ENCODE measurements at places on chromosomes 6 and 20.
A peak's percentile ranks its signal among the peaks of the same experiment; 100 is the strongest.

DNA sequence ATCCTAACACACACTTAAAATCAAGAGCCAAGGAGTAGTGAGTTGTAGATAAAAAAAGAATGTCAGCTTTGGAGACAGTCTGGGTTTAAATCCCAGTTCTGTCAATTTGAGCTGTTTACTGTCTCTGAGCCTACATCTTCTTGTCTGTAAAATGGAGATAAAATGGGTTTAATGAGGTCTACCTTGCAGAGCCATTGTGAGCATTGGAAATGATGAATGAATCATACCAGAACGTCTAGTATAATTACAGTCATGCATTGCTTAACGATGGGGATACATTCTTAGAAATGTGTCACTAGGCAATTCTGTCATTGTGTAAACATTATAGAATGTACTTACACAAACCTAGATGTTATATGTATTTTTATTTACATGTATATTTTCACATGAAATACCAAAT, 17.6 kb upstream of the SGK2 start:
- DNase-seq = no peak

DNA sequence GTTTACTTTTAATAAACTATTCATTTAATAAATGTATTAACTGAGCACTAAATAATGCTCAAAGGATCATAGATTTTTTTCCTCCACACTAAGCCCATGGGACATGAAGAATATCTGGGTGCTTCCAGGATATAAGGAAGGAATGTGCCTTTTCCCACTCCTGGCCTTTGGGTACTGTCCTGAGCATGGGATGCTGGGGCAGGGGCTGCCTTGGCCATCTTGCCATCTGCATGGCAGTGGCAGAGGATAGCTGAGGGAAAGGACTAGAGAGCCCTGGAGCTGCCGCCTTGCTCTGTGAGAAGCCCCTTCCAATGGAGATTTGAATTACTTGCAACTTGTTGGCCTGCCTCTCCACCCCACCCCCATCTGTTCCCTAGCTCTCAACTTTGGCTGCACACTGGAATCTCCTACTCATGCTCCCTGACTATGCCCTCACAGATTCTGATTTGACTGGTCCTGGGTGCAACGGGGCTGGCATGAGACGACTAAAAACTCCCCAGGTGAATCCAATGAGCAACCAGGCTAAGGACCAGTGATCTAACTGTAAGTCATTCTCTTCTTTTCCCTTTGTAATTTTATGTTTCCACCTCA, 15.6 kb downstream of the DDRGK1 start:
- no peak for DNase-seq

DNA sequence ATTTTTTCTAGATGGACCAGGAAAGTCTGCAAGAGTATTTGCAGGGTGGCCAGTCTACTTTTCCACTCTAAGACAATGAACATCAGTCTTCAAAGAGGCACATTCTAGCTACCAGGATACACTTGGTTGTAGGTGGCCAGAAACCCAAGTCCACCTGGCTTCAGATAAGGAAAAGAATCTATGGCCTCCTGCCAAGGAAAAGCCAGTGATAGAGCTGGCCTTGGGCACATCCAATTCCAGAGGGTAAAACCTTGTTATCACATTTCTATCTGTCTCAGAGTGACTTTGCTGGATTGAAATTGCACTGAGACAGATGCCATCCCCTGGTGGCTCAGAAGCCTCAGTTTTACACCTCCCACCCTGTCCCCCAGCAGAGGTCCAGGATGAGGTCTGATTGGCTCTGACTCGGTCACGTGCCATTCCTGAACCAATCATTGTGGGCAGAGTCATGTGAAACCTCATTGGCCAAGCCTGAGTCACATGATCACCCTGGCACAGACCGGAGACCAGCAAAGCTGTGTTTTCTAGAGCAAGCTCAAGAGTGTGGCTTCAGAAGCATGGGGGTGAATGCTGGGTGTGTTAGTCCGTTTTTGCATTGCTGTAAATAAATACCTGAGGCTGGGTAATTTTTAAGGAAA, 497.4 kb upstream of the SULF2 start:
- no peak for DNase-seq

- DNase-seq = peak; percentile 87
Observed at GRCh38 chr20:33686100-33686983, at the start of gene E2F1. Gene E2F1 (minus strand): TSS chr20:33686385. CDS start chr20:33686264, 121 bp downstream.

DNA sequence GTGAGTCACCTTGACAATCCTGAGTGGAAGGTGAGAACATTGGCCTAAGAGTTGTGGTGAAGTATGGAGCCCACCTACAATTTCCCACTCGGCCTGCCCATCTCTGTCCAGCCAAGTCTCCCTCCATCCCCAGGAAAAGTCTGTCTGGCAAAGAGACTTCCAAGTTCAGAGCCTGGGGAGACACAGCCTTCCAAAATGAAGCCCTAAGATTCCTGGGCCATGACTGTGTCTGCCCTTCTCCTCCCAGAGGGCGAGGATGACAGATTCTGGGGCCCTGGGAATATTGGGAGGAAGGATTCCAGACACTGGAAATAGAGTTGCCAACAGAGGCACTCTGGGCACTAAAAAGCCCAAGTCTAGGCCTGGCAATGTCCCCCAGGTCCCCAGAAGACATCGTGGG, 176.8 kb downstream of the NFATC2 start:
- no peak for DNase-seq

- no peak for DNase-seq
Observed at GRCh38 chr6:80316686-80317231, 210.3 kb downstream of the BCKDHB start.

DNA sequence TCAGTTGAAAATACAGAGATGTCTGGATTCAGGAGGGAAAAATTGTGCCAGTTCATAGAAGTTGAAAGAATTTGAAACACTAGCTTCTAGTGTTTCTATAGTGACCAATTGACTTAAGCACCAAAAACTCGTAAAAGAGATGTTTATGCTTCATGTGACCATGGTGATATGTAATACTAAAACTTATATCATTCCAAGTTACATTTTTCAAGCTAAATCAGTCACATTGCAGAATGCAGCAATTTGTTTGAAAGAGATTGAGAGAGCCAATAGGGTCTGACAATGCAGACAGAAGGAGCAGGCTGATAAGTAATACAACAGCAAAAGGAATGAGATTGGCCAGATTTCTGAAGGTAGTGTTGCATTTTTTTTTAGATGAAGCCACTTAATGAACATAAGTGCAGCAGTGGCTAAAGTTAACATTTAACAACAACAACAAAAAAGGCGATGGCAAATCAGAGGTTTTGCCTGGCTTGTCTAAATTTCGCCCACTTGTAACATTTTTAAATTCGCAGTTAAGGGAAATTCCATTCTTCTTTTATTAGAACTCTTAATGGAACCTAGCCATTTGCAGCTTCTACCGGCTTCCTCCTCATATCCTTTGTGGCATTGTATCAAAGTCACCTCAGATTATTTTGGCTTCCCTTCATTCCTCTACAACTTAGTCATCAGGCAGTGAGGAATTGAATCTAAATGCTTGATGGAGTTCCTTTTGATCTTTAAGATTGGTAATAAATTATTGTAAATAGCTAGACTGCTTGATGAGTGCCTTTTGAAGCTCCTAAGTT, 484.0 kb upstream of the SOX4 start:
- no peak for DNase-seq

- DNase-seq = no peak
Observed at GRCh38 chr6:90304308-90304707, 7.7 kb upstream of the BACH2 start.

DNA sequence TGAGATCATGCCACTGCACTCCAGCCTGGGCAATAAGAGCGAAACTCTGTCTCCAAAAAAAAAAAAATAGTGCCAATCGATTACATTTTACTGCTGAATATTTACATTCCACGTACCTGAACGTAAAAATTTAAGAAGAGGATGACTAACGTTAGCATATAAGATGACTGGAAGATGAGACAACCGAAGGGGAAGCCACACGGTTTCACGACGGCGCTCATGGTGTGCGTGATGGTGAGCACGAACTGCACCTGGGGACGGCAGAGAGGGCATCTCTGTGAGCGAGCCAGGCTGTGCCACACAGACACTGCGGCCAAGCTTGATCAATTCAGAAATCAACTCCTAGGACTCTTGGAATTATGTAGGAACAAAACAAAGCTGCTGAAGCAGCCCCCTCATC, 54.5 kb downstream of the ELOVL2 start:
- no peak for DNase-seq

- DNase-seq = no peak
Observed at GRCh38 chr6:109447087-109447486, 6.6 kb downstream of the SMPD2 start.

GRCh38 chr6:90315354-90315950, 18.8 kb upstream of the BACH2 start:
- no peak for DNase-seq

GRCh38 chr20:47546184-47547033, 44.7 kb downstream of the NCOA3 start:
- no peak for DNase-seq

- no peak for DNase-seq
Observed at GRCh38 chr6:168133168-168133561, 54.2 kb upstream of the FRMD1 start.

- DNase-seq = no peak
Observed at GRCh38 chr6:6546318-6547109, 42.0 kb upstream of the LY86 start.

DNA sequence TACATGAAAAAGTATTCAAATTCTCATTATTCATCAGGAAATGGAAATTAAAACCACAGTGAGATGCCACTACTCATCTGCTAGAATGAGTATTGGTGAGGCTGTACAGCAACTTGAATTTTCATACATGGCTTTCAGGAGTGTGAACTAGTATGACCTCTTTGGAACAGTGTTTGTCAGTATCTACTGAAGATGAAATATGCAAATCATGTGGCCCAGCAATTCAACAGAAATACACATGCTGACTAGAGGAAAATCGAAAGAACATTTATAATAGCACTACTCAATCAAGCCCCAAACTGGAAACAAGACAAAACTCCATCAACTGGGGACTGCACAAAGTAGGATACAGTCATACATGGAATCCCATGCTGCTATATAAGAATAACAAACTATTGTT, 102.2 kb downstream of the DCDC2 start:
- no peak for DNase-seq

- no peak for DNase-seq
Observed at GRCh38 chr6:21845018-21845417, 251.5 kb downstream of the SOX4 start.

GRCh38 chr6:47733879-47734558, 35.6 kb downstream of the ADGRF4 start:
- peak; percentile 28 for DNase-seq

GRCh38 chr6:17972074-17972952, 15.1 kb downstream of the KIF13A start:
- DNase-seq = no peak

DNA sequence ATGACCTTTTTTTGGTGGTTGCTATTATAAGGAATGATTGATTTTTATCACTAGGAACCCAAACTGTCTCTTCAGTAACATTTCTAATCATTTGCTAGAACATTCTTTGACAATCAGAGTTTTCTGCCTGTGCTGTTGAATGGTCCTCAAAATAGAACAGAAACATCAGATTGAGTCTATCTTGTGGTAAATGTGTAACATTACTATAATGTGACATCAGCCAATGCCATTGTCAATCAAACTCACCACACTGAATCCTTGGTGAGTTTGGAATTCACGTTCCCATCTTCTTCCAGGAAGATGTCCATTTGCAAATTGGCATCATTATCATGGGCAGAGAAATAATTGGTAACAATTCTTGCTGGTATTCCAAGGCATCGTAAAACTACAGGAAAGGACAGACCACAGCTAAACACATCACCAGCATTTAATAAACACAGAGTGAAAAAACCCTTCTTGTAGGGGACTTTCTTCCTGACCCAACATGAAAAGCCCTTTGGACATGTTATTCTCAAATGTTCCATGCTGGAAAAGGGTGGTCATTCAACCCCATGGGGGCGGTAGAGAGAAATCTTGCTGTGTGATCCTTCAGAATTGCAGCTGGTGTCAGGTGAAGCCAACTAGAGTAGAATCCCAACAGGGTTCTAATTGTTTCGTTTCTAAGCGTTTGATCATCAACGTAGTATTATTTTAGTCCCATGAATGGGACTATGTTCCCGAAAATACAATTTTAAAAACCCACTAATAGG, 98.5 kb downstream of the F13A1 start:
- peak; percentile 22 for DNase-seq

- DNase-seq = no peak
Observed at GRCh38 chr6:98747273-98747672, 87.1 kb upstream of the POU3F2 start.

DNA sequence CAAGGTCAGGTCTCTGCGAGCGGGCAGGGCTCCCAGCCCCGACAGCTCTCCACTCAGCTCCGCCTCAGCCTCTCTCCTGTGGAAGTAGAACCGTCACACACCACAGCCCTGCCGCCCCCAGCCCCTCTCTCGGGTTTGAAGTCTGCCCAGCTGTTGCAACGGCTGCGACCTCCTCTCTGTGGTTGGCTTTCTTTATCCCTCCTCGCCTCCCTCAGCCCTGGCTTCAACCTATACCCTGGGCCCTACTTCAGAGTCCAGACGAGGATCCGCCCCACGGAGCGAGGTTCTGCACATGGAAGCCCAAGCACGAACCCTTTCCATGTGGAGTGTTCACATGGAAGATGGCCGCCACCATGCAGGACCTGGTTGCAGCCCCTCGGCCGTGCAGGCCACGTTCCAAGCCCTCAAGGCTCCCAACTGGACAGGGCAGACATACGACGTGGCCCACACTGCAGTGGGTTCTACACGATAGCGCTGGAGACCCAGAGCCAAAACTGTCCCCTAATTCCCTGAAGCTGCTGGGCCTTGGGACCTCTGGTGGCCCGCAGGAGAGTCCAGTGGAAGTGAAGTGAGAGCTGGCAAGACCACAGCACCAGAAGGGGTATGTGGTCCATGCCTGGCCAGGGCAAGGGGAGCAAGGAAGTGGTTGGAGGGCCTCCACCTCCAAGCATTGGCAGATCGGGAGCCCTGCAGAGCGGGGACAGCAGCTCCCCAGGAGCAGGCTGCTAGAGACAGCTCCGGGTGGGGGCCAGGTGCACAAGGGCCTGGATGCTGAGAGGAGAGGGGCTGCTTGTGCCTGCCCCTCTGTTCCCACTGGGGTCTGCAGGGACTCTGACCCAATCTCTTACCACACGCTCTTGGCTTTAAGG, 69.8 kb downstream of the GINS1 start:
- DNase-seq = no peak

DNA sequence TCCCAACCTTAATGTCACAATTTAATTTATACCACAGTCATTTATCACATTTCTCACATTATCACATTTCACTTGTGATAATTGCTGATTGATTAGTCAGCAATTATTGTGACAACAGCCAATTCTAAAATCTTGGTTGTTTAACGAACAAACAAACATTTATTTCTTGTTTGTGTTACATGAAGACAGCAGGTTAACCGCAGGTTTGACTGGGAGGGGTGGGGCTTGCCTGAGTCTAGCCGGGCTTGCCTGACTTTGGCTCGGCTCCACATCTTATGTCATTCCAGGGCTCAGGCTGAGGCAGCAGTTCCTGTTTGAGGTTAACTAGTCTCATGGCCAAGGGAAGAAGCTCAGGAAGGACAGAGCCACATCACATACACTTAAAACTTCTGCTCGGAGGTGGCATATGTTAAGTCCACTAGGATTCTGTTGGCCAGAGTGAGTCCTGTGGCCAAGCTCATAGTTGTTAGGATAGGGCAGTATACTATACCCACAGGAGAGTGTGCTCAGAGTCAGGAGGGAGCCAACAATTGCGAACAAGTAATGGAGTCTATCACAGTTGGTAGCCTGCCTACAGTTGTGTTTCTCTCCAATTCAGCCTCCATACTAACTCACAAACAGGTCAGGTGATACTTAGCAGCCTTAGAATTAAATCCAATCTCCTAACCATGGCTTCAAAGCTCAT, 90.0 kb upstream of the IFNGR1 start:
- DNase-seq = peak; percentile 86

All from Kasumi-1 (cell line).